Naive thymus-derived CD8-positive, alpha-beta T cell (primary cell): ENCODE measurements at places on chromosomes 4 and X. TPM values are rescaled to one million over a fixed set of nuclear protein-coding genes. Genes with fewer than 3 reads are reported as not detected.

DNA sequence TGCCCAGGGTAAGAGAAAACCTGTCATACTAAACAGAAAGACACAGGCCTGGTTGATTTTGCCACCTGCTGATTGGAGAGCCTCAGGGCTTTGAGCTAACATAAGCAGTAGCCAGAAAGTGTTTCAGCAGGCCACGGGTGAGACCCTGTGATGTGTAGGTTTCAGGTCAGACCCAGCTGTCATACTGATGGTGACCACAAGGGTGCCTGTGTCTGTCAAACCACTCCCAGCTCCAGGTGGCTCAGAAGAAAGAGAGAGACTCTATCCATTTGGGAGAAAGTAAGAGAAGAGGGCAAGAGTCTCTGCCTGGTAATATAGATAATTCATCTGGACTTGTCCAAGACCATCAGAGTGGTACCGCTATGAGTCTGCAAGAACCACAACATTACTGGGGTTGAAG is 72.8 kb upstream of the NLRP2B start:
- H3K27ac ChIP-seq: no peak overlapping the region
- H3K4me3 ChIP-seq: no peak overlapping the region
- no peaks in the 10 kb centered on the region for H3K27me3 ChIP-seq
- no peaks in the 10 kb centered on the region for H3K4me1 ChIP-seq

GRCh38 chrX:100477958-100478357 is 67.9 kb upstream of the PCDH19 start:
- DNase-seq: no peak
- H3K36me3 ChIP-seq: no peaks in the 10 kb centered on the region
- no peaks in the 10 kb centered on the region for H3K4me1 ChIP-seq
- H3K27ac ChIP-seq: no peak overlapping the region
- H3K4me3 ChIP-seq: no peak overlapping the region
- H3K27me3 ChIP-seq: peaks cover 13% of the 10 kb centered on the region

Gene KLF8
- 2.1 TPM for total RNA-seq

Gene CSAG1
- total RNA-seq: not detected

DNA sequence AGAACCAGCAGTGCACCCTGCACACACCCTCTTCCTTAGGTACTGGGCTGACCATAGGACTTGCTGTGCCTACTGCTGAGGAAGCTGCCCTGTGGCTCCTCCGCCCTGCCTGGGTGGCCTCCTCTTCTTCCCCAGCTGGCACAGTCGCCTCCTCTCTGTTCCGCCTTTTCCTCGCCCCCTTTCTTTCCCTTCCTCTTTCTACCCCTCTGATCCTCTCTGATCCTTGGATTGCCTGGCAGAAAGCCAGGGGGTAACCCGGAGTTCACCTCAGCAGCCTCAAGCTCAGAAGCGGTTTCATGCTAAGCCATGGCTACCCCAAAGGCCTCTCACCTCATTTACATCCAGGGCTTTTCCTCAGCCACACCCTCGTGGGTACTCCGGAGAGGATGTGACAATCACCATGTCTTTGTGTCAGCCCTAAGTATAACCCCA is 136.2 kb downstream of the SMIM20 start:
- H3K27ac ChIP-seq: no peak overlapping the region
- no peaks in the 10 kb centered on the region for H3K36me3 ChIP-seq
- peaks cover 17% of the 10 kb centered on the region for H3K27me3 ChIP-seq
- no peaks in the 10 kb centered on the region for H3K4me1 ChIP-seq
- no peak for DNase-seq

- no peak overlapping the region for H3K4me3 ChIP-seq
- H3K36me3 ChIP-seq: peaks cover 4% of the 10 kb centered on the region
- no peak for DNase-seq
Measured at GRCh38 chrX:122567911-122568310, 616.2 kb upstream of the GRIA3 start.

DNA sequence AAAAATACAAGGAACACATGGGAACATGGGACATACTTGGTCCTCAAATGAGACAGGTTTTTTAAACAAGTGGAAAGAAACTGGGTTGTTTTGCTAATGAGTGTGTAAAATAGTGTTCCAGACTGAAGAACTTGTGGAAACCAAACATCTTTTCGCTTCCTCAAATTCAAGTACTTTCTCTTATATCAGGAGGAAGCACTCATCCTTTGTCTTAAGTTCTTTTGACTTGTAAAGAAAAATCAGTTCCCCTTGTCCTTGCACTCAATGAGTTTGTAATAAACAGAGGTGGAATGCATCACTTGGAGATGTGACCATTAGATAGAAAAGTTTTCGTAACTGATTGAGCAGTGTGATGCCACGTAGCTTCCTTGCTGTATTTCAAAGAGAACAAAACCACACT is 101.1 kb downstream of the PHOX2B start:
- H3K36me3 ChIP-seq: peaks cover 5% of the 10 kb centered on the region
- peaks cover 37% of the 10 kb centered on the region for H3K27me3 ChIP-seq
- no peak overlapping the region for H3K4me3 ChIP-seq
- DNase-seq: no peak

DNA sequence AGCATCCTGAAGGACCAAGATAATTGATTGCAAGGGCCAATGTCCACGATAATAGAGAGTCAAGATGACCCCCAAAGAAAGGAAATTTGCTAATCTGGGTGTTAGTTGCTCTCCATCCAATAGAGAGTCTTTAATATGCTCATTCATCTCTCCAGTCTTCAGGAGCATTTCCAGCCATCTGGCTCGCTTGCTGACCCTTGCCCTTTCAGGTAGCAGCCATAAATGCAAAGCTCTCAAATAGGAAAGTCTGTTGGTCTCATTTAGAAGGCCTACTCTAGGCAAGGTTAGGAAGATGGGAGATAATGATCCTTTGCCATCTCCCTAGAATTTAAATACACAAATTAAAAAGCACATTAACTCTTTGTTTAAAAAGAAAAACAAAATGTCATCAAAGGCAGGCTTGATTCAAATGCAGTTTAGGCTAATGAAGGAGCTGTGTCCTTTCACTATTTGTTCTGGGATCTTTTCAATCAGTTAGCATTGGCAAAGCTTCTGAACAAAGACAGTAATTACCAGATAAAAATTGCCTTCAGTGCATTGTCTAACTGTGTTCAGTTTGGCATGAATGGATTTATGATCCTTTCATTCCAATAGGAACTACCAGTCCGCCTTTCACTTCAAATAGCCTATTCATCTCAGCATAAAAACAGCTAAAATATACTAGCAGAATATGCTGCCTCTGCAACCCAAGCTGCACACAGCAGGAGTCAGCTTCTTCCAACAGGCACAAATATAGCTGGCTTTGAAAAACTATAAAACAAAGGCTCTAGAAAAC is 49.6 kb upstream of the ATXN3L start:
- no peaks in the 10 kb centered on the region for H3K36me3 ChIP-seq
- H3K4me1 ChIP-seq: no peaks in the 10 kb centered on the region
- H3K27ac ChIP-seq: no peak overlapping the region
- H3K4me3 ChIP-seq: no peak overlapping the region
- H3K27me3 ChIP-seq: no peaks in the 10 kb centered on the region

DNA sequence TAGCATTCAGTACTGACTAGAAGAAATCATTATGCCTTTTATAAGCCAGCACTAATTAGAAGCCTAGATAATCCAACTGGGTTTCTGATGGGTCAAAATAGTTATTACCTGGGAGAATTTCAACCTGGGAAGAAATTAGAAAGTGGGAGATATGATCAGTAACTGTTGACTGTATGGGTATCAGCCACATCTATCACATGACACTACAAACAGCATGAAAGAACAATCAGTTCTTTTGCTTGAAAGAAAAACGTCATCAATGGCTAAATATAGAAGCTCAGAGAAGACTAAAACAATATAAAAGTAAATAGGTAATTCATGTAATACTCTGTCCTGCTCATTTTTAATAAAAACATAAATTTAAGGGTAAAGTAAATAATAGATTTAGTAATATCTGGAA is 145.1 kb downstream of the CAMK2D start:
- H3K4me3 ChIP-seq: no peak overlapping the region
- H3K36me3 ChIP-seq: peaks cover 5% of the 10 kb centered on the region
- peak overlapping the region; percentile 63 for H3K27ac ChIP-seq
- H3K27me3 ChIP-seq: no peaks in the 10 kb centered on the region
- peaks cover 43% of the 10 kb centered on the region for H3K4me1 ChIP-seq
- peak; percentile 22 for DNase-seq

- H3K4me3 ChIP-seq: no peak overlapping the region
- H3K4me1 ChIP-seq: no peaks in the 10 kb centered on the region
- no peaks in the 10 kb centered on the region for H3K36me3 ChIP-seq
Measured at GRCh38 chr4:37858112-37858511, 31.6 kb downstream of the PGM2 start.

DNA sequence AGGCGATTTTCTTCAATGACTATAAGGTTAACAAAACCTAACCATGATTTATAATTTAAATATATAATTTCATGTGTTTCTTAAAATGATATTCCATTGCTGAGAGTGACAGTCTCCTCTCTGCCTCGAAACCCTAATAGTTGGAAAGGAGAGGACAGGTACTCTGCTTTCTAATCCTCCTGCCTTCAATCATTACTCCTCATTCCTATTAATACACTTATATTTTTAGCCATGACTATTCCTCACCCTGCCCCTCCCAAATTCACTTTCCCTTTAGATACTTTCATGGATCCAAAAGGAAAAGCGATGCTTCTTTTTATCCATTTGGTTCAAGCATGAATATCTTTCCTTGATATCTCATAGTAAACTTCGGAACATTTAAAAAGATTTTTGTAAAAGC is 418.2 kb downstream of the CCSER1 start:
- H3K27me3 ChIP-seq: no peaks in the 10 kb centered on the region
- no peaks in the 10 kb centered on the region for H3K4me1 ChIP-seq
- no peak overlapping the region for H3K4me3 ChIP-seq
- no peak overlapping the region for H3K27ac ChIP-seq
- H3K36me3 ChIP-seq: no peaks in the 10 kb centered on the region

GRCh38 chr4:108828620-108829019 is 65.8 kb upstream of the ETNPPL start:
- no peak overlapping the region for H3K4me3 ChIP-seq
- no peaks in the 10 kb centered on the region for H3K36me3 ChIP-seq
- H3K27me3 ChIP-seq: peaks cover 11% of the 10 kb centered on the region
- H3K27ac ChIP-seq: no peak overlapping the region
- DNase-seq: no peak
- no peaks in the 10 kb centered on the region for H3K4me1 ChIP-seq

- no peaks in the 10 kb centered on the region for H3K36me3 ChIP-seq
- no peak for DNase-seq
- H3K4me3 ChIP-seq: no peak overlapping the region
- no peaks in the 10 kb centered on the region for H3K4me1 ChIP-seq
Measured at GRCh38 chr4:159504684-159505083, 401.8 kb downstream of the RAPGEF2 start.

GRCh38 chrX:132180929-132181328 is 38.3 kb downstream of the RAP2C start:
- no peak overlapping the region for H3K27ac ChIP-seq
- H3K4me1 ChIP-seq: no peaks in the 10 kb centered on the region

DNA sequence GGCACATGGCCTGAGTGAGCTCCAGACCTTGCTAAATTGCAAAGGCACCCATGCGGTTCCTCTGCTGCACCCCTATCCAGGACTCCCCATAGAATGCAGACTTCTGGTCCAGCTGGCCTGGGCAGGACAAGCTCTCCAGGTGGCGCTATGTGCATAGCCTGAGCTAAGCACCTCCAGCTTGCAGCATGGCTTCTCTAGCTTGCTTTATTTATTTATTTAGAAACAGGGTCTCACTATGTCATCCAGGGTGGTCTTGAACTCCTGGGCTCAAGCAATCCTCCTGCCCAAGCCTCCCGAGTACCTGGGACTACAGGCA is 5.5 kb upstream of the WFS1 start:
- H3K36me3 ChIP-seq: no peaks in the 10 kb centered on the region
- peaks cover 10% of the 10 kb centered on the region for H3K27me3 ChIP-seq
- peaks cover 24% of the 10 kb centered on the region for H3K4me1 ChIP-seq
- H3K4me3 ChIP-seq: no peak overlapping the region
- no peak overlapping the region for H3K27ac ChIP-seq
